Skeletal muscle cell (primary cell): ENCODE measurements at places on chromosomes 13 and 19.

GRCh38 chr19:30513082-30513411, 140.9 kb downstream of the ZNF536 start:
- no peak for DNase-seq

DNA sequence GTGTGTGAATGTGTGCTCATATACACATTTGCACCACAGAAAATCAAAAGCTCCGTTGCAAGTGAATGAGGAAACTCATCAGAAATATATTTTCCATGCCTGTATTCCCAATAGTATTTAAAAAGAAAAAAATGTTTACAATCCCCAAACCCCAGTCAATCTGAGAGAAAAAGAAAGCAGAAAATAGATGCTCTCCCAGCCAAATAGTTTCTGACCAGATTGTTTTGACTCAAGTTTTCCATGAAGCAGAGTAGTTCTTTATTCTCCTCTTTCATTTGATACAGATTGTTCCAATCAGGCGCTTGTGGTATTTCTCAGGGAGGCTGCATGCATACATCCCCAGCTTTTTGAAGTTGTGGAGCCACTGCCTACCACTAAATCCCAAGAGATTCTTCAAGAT, 110.6 kb downstream of the STARD13 start:
- no peak for DNase-seq

GRCh38 chr19:43820098-43820883, 6.8 kb upstream of the ZNF283 start:
- no peak for DNase-seq

- DNase-seq: no peak
Observed at GRCh38 chr13:30257468-30258099, 49.8 kb downstream of the KATNAL1 start.

DNA sequence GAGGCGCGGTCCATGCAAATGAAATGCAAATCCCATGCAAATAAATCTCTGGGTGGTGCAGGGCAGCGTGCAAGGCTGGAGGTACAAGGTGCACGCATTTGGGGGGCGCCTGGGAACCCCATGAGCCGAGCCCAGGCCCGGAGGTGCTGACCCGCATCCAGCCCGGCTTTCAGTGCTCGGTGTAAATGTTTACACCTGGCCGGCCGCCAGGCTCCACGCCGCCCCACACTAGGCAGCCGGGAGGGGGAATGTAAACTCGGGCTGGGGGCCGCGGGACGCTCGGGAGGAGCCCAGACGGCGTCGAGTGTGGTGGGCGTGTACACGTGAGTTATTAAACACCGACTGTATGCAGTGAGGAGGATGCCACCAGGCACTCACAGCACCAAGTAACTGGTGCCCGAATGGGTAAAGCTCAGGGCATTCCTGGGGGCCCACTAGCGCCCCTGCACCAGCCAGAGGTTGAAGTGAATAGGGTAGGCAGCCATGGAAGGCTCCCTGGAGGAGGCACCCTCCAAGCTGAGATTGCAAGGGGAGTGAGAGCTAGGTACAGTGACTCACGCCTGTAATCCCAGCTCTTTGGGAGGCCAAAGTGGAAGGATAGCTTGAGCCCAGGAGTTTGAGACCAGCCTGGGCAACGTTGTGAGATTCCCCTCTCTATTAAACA, 17.2 kb downstream of the FUT6 start:
- DNase-seq: no peak

- DNase-seq: no peak
Observed at GRCh38 chr19:44615863-44616247, 2.5 kb downstream of the IGSF23 start.
